ENCODE measurements at places on chromosomes 6 and 20. TPM values are rescaled to one million over a fixed set of nuclear protein-coding genes. Genes with fewer than 3 reads are reported as not detected.
A peak's percentile ranks its signal among the peaks of the same experiment; 100 is the strongest.

DNA sequence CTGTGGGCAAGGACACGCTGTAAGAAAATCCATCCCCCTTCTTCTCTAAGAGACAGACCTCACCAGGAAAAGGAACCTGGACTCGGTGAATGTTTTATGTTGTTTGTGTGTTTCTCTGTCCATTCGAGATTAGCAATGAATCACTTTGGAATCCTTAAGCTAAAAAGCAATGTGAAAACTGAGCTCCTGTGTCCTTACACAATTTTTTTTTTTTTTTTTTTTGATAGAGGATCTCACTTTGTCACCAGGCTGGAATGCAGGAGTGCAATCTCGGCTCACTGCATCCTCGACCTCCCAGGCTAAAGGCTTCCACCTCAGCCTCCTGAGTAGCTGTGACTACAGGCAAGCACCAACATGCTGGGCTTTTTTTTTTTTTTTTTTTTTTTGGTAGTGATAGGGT lies 32.1 kb downstream of the BFSP1 start:
- no peak for DNase-seq

- no peak for DNase-seq
Observed at GRCh38 chr6:56032715-56033260, 157.4 kb upstream of the BMP5 start.

- DNase-seq, result no peak
Observed at GRCh38 chr6:26408828-26409730, 7.0 kb downstream of the BTN3A1 start.

DNA sequence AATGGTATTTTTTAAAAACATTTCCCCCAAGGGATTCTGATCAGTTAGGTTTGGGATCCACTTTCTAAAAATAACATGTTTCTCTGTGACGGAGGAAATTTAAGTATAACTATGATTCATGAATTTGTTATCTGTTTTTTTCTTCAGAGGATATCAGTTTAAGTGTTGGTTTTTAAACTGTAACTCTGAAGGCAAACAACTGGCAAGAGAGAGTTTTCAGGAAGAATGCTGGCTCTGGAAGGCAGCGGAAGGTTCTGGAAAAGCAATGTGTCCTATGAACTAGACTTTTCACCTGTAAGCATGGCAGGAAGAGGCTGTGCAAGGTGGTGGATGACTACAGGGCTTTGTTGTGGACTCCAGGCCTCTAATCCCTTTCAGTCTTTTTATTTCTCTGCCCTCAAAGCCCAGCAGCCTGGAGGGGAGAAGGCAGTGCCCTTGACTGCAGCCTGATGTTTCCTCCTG lies 153.1 kb downstream of the GMPR start:
- no peak for DNase-seq

- no peak for DNase-seq
Observed at GRCh38 chr6:2259002-2259494, 13.6 kb upstream of the GMDS start.

GRCh38 chr6:905556-905955 lies 212.6 kb upstream of the EXOC2 start:
- DNase-seq, result no peak

DNA sequence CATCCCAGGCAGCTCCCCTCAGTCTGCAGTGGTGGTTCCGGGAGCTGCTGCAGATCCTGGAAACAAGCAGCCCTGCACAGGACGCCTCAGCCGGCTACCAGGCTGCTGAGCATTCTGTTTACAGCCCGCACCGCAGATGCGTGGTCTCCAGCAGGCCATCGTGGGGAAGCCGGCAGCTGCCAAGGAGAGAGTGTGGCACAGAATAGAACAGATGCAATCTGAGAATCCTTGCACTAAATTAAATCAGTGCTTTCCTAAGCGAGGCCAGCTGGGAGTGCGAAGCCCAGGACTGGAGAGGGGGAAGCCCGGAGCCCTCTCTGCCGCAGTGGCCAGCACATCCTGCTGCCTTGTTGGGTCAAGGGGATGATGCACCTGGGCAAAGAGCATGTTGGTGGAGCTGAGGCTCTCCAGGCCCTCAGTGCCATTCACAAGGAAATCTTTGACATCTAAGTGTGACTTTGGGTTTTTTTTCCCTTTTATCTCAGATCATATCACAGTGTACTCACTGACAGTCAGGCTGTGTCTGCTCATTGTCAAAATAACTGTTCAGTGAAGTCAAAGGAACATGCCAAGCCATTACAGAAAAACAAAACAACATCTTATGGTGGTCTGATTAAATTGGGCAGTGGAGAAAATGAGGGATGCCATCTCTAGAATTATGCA lies 118.1 kb downstream of the SYNDIG1 start:
- DNase-seq, result no peak

DNA sequence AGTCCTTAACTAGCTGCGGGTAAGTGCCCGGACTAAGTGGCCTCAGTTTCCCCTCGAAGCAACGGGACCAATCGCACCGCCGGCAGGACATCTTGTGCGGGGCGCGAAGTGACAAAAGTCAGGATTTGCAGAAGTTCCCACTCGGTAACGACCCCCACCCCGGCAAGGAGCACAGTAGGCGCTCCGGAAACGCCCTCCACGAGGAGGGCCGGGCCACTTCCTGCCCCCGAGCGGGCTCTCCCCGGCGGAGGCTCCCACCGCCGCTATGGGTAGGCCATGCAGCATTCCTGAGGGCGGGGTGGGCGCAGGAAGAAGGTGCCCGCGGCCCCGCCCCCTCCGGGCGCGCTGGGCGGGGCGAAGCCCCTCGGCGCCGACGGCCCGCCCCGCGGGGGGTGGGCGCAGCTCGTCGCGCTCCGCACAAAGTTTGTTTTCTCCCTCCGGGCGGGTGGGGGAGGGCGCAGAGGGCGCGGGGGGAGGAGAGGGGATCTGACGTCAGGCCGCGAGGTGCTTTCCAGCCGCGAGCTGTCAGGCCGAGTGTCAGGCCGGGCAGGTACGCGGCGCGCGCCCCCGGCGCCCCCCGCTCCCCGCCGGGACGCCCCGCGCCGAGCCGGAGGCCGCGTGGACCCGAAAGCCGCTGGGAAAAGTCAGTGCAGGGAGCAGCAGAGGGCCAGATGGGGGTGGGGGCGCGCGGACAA lies at the start of gene TGIF2:
Gene TGIF2 (plus strand): TSS at position 495 of the 695 bp plus-strand sequence. CDS start 5,178 bp downstream, outside the sequence.
- peak; percentile 85 for DNase-seq

GRCh38 chr6:111794727-111795452 lies 78.4 kb downstream of the FYN start:
- DNase-seq, result no peak

GRCh38 chr6:4613381-4613780 lies 162.8 kb upstream of the CDYL start:
- no peak for DNase-seq

- DNase-seq, result no peak
Observed at GRCh38 chr6:25403150-25403549, 124.0 kb downstream of the CARMIL1 start.

GRCh38 chr20:59937150-59937549 lies 3.0 kb downstream of the PPP1R3D start:
- DNase-seq, result no peak

GRCh38 chr20:44022464-44022863 lies 107.8 kb downstream of the TOX2 start:
- no peak for DNase-seq

- DNase-seq, result peak; percentile 40
Observed at GRCh38 chr6:138404666-138405337, 779 bp downstream of the HEBP2 start.

- no peak for DNase-seq
Observed at GRCh38 chr20:51003753-51004152, 19.2 kb downstream of the KCNG1 start.

DNA sequence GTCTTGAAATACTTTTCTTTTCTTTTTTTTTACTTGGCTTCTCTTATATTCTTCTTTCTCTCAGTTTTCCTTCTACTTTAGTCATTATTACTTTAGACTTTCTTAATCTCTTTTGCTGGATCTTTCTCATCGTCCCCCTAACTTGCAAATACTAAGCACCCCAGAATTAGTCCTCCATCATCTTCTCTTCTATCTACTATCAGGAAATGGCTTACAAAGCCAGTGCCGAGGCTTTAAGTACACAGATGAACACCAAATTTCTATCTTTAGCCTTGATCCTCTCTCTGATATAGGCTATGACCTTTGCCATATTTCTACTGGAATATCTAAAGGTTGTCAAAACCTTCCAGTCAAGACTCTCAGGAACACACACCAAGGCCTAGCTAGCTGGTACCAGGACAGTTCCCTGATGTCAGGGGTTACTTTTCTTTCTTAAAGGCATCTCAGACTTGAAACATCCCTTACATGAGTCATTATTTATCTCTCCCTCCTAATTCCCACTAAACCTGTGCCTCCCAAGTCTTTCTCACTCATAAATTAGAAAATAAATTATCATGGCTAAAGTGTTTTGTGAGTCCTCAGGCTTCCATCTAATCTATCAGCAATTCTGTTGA lies 278.6 kb upstream of the TCF21 start:
- DNase-seq, result no peak

DNA sequence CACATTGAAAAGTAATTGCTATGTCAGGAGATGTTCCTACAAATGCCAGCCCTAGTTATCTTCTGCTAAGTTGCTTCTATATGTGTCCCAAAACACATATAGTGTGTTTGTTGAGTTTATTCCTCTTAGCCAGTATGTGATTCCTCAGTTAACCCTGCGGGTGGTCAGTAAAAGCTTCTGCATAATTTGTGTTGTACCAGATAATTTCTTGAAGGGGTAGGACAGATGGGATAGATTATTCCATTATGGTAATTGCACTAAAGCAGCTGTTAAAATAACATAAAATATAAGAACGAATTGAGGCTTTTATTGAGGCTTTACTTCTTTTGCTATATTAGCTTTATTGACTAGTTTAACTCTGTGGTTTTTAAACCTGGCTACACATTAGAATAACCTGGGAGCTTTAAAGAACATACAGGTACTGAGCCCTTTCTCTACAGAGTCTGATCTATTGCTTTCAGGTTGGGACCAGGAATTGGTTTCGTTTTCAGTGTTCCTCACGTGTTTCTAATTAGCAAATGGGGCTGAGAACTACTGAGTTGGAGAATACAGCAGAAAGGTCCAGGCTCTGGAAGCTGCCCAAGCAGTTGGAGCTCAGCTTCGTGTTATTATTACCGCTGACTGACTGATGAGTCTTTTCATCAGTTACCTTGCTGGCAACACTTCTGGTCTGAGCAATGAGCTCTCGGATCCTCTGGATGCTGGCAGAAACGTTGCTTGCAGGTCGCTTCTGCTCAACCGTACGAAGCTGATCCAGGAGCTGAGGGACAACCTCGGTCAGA lies 56.9 kb downstream of the FAM229B start:
- no peak for DNase-seq

DNA sequence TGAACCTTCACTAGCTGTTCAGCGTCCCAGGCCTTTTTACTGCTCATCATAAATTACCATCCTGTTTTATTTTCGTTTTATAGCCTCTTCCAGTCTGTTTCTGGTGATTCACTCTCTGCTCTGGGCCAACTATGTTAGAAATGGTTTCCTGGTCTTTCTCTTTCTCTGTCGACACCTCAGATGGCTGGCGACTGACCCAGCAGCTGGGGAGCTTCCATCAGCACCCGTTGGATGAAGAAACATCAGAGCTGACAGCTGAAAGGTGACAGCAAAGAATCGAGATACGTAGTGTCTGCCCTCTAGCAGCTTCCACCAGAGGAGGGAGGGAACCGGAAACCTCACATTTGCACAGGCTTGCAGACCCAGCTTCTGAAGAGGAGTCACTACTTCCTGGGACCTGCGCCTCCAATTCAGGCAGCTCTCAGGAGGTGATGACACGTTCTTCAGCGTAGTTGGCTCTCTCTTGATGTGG lies 82.9 kb upstream of the MLN start:
- peak; percentile 4 for DNase-seq

GRCh38 chr6:72755752-72756151 lies 133.9 kb downstream of the KCNQ5 start:
- no peak for DNase-seq

GRCh38 chr20:36483209-36483918 lies 58.0 kb upstream of the MYL9 start:
- DNase-seq, result no peak

GRCh38 chr6:131828951-131829350 lies 21.1 kb downstream of the ENPP1 start:
- DNase-seq, result no peak

DNA sequence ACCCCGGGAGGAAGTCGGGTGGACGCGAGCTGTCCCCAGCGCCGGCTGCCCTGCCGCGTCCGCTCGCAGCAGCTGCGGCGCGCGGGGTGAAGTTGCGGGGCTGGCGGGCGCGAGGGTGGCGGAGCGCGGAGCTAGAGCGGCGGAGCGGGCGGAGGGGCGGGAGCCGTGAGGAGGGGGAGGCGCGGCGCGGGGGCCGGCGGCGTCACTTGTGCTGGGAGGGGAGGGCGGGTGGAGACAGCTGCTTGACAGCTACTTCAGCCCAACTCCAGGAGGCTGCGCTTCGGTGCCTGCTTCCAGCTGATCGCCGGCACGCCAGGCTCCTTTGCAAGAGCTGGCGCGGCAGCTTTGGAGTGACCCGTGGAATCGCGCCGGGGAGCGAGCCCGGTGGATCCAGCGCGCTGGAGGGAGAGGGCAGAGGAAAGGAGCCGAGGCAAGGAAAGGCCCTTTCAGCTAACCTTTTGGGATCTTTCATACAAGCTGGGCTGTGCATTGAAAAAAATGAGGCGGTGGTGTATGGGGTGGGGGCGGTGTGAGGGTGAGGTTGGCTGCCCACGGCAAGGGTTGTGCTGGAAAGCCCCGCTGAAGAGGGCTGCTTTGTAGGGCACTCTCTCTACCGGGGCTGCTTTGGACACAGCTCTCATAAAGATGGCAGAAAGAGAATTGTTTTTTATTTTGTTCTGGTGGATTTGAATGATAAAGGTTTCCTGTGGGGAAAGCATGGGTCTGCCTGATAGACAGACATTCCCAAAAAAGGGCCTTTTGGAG lies 24.6 kb downstream of the RIPOR2 start:
- DNase-seq, result peak; percentile 28

Gene ZNF311
- 0.17 TPM for total RNA-seq

Gene MYB
- total RNA-seq, result 0.19 TPM

Gene ARFGEF3
- 5.8 TPM for total RNA-seq

Gene SYS1
- total RNA-seq, result 26.2 TPM

Gene NXT1
- 36.2 TPM for total RNA-seq
